Naive thymus-derived CD4-positive, alpha-beta T cell (primary cell): ENCODE measurements at places on chromosomes 16 and 17. TPM values are rescaled to one million over a fixed set of nuclear protein-coding genes. Genes with fewer than 3 reads are reported as not detected.

The ALG1 gene
- 29.1 and 29.6 TPM in 2 replicates for total RNA-seq

The C17orf50 gene
- not detected in 2 replicates for total RNA-seq

The FKBP10 gene
- total RNA-seq = not detected

The CRHR1 gene
- total RNA-seq = not detected

The OTOP2 gene
- total RNA-seq = not detected

The UBALD2 gene
- 132 TPM for total RNA-seq

The CTDNEP1 gene
- 133 TPM for total RNA-seq

The SCIMP gene
- 24.8 TPM for total RNA-seq

The PLK1 gene
- total RNA-seq = 65.0 and 71.3 TPM in 2 replicates

The ADCY9 gene
- total RNA-seq = 9.6 and 11.4 TPM in 2 replicates

The SYCE1L gene
- total RNA-seq = 14.1 TPM

The RBFOX1 gene
- total RNA-seq = not detected

The EFNB3 gene
- total RNA-seq = not detected

The DPEP2 gene
- total RNA-seq = 25.3 and 26.7 TPM in 2 replicates

The TEX14 gene
- total RNA-seq = 0.37 TPM

The ABCA3 gene
- 8.2 TPM for total RNA-seq

The CEP295NL gene
- 2.9 TPM for total RNA-seq

The TLK2 gene
- total RNA-seq = 64.5 TPM

The SLC46A1 gene
- total RNA-seq = 2.3 TPM

The CACNG3 gene
- total RNA-seq = not detected

The TNS4 gene
- 1.2 TPM for total RNA-seq

The PHOSPHO1 gene
- not detected for total RNA-seq

The CCL22 gene
- total RNA-seq = 0.15 and 0.41 TPM in 2 replicates

The ACSM3 gene
- 7.4 TPM for total RNA-seq

The TBX21 gene
- total RNA-seq = 20.5 and 21.2 TPM in 2 replicates

The CYB5D1 gene
- 9.0 TPM for total RNA-seq
